ENCODE measurements at places on chromosomes 2 and 18. TPM values are rescaled to one million over a fixed set of nuclear protein-coding genes. Genes with fewer than 3 reads are reported as not detected.
A peak's percentile ranks its signal among the peaks of the same experiment; 100 is the strongest.

DNA sequence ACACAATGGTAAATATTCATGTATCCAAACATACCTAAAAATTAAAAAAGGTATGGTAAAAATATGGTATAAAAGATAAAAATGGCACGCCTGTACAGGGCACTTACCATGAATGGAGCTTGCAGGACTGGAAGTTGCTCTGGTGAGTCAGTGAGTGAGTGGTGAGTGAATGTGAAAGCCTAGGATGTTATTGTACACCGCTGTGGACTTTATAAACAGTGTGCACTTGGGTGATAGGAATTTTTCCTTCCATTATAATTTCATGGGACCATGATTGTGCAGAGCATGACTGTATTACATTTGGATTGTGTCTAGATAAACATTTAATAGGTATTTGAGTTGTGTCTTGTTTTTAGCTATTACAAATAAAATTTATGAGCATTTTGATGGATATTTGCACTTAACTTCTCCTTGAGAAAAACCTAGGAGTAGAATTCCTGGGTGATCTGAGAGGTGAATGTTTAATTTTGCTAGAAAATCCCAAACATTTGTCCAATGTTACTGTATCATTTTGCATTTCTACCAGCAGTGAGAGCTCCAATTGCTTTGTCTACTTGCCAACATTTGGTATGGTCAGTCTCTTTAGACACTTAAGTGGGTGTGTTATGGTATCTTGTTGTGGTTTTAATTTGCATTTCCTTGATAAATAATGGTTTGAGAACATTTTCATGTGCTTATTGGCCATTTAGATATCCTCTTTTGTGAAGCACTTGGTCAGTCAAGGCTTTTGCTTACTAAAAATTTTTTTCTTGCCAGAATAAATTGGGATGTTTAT, 81.7 kb downstream of the BCL2L11 start:
- DNase-seq = no peak

GRCh38 chr2:47403609-47404193, 745 bp downstream of the MSH2 start:
- no peak for DNase-seq

Gene UGT1A9
- total RNA-seq = not detected

Gene AMER3
- not detected for total RNA-seq

DNA sequence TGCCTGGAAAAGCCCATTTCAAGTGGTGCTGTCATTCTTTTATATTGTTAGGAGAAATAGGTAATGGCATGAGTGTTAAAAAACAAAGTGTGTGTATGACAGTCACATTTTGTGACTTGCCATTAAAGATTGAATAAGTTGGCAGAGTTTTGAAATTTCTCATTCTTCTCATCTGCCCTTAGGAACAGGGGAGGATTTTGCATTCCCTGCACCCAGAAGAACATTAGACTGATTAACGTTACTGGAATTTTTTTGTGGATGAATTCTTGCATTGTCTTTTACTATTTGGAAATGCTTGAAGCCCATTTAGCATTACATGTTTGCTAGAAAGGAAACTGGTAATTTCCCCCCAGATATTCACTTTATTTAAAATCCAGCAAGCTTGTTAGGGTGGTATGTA, 162.2 kb downstream of the BABAM2 start:
- no peak for DNase-seq

GRCh38 chr2:212147921-212148513, 390.6 kb downstream of the ERBB4 start:
- DNase-seq = no peak

Gene MATN3
- not detected for total RNA-seq

Gene MFSD2B
- not detected for total RNA-seq

Gene AQP12B
- not detected for total RNA-seq

Gene PDCD1
- total RNA-seq = 42.0 TPM

DNA sequence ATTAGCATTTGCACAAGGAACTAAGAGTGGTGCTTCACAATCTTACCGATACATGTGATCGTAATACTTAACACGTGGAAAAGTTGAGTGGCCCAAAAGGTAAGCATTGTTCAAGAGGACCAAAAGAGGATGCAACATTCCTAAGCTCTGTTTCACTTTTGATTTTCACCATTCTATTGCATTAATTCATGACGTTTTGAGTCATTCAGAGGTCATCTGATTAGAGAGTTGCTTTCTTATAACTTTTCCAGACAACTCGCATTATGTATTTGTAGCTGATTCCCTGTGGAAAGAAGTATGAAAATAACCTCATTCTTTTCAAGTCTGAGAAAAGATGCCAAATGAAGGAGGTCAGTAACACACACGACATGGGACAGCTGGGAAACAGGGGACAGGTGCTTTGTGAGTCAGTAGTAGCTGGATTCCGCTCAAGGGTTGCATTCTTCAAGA, 344.4 kb downstream of the RND3 start:
- DNase-seq = no peak

DNA sequence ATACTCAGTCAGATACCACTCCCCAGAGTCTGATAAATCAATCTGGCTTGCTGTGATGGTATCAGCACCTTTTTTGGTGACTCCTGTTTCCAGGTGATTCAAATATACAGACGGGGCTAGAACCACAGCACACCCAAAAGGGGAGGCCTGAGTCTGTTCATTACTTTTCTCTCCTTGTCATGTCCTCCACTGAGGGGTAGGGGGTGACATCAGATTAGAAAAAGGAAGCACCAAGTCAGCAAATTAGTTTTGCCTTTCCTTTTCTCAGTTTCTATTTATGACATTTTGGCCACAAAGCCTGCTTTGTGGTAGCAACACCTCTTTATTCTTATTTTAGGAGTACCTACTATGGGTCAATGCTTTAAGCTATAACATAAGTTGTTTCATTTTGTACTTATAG, 127.4 kb downstream of the CCDC102B start:
- no peak for DNase-seq

Gene SRD5A2
- not detected for total RNA-seq

Gene GPR17
- total RNA-seq = not detected

Gene EFR3B
- total RNA-seq = 0.46 TPM

Gene IL36RN
- total RNA-seq = not detected

Gene SIGLEC15
- total RNA-seq = not detected

GRCh38 chr2:102442967-102443828, 20.2 kb downstream of the IL18RAP start:
- DNase-seq = peak; percentile 21

- no peak for DNase-seq
Measured at GRCh38 chr2:126513033-126513432, 142.9 kb upstream of the GYPC start.

DNA sequence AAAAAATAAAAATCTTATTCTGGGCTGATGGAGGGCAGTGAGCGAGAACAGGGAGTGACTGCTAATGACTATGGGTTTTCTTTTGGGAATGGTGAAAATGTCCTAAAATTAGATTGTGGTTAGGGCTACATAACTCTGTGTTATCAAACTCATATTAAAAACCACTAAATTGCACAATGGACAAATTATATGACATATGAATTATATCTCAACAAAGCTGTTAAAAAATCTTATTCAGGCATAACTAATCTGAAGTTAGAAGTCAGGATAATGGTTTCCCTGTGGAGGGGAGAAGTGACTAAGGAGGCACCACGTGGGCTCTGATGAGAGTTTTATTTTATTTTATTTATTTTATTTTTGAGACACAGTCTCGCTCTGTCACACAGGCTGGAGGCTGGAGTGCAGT, 32.1 kb upstream of the DPP4 start:
- DNase-seq = no peak

Gene GCG
- not detected for total RNA-seq

DNA sequence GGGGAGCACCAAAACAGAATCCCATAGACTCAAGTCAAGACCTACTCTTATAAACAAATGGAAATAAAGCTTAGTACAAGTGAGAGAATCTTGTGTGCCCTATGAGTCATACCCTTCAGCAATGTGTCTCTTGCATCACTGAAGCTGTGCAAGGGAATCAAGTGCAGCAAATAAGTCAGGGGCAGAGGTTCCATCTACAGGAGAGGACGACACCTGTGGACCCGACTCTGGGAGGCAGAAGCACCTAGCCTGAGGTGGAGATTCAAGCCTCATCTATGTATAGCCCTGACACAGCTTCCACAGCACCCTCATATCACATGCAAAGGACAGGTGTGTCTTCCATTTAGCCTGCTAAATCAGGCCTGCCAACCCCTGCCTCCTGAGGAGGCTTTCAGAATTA, 298.2 kb downstream of the CNTNAP5 start:
- DNase-seq = no peak

GRCh38 chr18:72613534-72613930, 69.4 kb upstream of the CBLN2 start:
- DNase-seq = no peak

Gene SEPTIN2
- 231 TPM for total RNA-seq

Gene ACMSD
- total RNA-seq = not detected

GRCh38 chr2:122663620-122664019, 908.2 kb downstream of the TSN start:
- no peak for DNase-seq

GRCh38 chr18:71798986-71799673, 745.0 kb downstream of the CBLN2 start:
- DNase-seq = no peak

Gene AGXT
- total RNA-seq = not detected

DNA sequence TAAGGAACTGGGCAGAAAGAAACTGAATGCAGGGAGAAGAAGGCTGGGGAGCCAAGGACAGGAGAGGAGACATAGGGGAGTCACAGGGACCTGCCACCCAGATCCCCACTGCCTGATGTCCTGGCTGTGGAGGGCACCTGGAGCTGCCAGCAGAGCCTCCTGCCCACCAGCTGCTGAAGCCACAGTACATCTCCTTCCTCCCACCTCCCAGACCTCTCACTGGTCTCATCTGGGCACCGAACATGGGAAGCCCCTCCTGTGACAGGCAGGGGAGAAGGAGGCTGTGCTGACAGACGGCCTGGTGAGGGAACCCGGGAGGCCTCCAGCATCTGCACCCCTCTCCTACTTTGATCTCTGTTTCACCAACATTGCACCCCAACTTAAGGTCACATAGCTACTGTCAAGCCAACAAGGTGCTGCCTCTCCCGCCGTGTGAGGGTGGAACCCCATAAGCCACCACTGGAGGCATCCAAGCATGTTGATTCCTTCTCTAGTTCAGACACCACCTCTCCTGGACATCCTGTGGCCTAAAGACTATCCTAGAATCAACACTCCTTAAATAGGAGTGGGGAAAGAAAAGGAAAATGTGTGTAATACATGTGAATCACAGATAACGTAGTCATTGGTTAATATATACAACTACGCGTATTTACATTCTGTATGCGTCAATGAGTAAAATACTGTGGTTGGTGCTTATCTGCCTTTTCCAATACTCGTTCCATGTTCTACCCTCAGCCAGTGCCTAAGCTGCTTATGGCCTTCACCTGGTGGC, 3.5 kb upstream of the RNPEPL1 start:
- peak; percentile 18 for DNase-seq

Gene ARHGAP25
- 39.9 TPM for total RNA-seq

DNA sequence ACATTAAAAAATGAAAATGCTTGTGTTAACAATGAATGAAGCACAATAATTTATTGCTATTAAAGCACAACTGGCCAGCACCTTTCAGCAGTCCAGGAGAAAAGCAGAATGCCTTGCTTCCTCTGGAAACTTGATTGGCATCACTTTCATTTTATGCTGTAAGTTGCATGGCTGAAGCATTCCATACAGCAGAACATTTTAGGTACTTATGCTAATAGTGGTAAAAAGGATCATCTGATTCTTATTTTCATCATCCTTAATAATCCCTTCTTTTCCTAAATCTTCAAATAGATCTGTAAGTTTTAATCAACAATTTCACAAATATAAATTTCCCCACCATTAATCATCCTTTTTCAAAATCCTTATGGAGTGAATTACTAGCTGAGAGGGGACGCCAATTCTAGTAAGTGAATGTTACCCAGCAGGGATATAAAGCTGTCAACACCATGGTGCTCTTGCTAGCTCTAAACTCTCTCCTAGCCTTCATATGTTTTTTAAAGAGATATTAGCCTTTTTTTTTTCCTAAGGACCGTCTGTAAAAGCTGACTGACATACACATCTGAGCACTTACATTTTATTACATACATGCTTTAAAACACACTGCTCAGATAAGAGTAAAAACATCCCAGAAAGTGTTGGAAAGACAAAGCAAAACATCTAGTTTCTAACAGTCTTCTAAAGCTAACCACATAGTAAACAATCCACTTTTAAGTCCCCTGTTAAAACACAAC, 5.3 kb downstream of the SATB2 start:
- DNase-seq = no peak

Gene TCF23
- not detected for total RNA-seq

DNA sequence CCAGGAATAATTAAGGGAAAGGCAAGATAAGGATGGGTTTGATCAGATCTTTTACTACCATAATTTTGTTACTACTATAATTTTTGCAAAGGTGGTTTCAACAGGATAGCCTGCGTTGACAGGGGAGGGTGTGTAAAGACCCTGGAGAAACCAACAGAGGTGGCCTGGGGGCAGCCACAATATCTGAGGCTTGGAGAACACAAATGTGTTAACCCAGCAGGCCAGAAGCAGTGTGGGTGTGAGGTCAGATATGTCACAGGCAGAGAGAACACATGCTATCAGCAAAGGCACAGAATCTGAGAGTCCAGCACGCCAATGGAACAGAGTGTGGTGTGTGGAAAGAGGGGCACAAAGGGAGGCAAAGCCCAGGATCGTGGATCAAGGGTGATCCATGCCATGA, 399.4 kb upstream of the TRIB2 start:
- DNase-seq = no peak

GRCh38 chr2:134208825-134209224, 45.0 kb upstream of the MGAT5 start:
- no peak for DNase-seq

Gene MC2R
- total RNA-seq = not detected

GRCh38 chr2:48699348-48699930, 56.1 kb downstream of the LHCGR start:
- no peak for DNase-seq

Data from activated T-helper 2 cell treated with anti-CD3 and anti-CD28 coated beads, Interferon-gamma antibody, Interleukin-2, Interleukin-4, amounts not matched to agents 10 μg/mL and 5 μg/mL and 100 μg/mL, durations not matched to agents 14 hours and 24 hours and 36 hours (primary cell).